ENCODE measurements at places on chromosomes 1 and 21.

GRCh38 chr1:17653728-17654351 is 101.3 kb upstream of the ACTL8 start:
- no peak for DNase-seq

DNA sequence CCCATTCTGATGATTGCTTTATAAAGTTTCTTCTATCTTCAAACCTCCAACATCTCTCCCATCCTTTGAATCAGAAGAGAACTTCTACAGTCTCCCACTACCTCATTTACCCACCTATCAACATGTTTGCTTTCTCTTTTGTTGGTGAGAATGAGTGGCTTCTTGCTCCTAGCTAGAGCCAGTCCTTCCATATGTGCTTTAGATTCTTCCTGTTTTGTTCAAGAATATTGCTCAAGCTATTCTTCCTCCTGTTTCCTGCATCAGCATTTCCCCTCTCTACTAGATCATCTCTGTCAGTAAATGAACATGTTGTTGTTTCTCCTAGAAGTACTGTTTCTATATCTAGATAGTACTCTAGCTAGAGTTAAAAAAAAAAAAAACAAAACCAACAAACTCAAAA is 6.3 kb downstream of the ATF6 start:
- no peak for DNase-seq

GRCh38 chr1:29355375-29355774 is 119.1 kb downstream of the PTPRU start:
- no peak for DNase-seq

DNA sequence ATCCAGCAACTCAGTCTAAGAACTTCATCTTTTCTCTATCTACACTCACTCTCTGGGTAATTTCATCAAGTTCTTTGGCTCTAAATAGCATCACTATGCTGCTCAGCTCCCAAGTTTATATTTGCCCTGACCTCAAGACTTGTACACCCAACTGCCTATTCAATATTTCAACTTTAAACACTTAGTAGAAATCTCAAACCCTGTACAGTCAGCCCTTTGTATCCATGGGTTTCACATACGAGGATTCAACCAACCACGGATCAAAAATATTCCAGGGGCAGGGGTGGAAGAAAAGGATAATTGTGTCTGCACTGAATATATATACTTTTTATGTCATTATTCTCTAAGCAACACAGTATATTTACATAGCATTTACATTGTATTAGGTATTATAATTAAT is 13.9 kb downstream of the ASH1L start:
- no peak for DNase-seq

DNA sequence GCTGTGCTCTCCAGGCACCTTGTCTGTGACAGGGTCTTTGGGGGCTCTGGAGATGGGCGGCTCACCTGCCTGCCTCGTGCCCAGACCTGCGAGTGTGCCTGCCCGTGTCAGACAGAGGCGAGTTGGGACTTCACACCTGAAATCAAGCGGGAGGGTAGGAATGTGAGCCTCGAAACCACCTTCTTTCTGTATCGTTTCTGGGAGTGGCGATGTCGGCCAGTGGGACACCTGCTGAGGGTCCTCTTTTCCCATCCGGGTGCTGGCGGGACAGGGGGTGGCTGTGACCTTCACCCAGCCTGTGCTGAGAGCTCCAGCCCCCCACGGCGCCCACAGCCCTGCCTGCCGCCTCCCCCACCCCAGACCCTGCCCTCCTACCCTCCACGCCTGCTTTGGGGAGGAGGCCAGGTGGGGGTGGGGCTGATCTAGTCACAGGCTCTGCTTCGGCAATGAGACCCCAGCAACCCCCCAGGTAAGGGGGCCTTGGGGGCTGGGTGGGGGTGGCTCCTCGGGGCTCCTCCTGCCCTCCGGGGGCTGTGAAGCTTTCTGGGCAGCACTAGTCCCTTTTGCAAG is 15.6 kb upstream of the FAAP20 start:
- no peak for DNase-seq

GRCh38 chr1:3145532-3146325 is 76.7 kb downstream of the PRDM16 start:
- DNase-seq, result no peak

DNA sequence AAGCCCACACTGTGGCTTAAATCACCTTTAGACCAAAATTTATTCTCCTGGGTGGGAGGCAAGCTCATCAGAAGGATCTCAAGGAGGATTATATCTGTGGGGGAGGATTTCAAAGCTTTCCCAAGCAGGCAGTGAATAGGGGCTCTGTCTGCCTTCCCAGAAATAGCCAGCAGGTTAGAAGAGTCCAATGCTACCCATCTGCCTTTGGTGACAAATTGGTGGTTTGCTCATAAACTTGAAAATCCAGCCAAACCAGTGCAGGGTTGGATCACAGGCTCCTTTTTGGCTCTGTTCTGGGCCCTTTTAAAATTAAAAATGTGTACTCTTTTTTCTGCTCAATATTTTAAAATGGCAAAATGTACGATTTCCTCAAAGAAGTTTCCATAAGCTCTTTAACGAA is 118.9 kb upstream of the ZC3H11B start:
- no peak for DNase-seq

GRCh38 chr1:160429702-160430535 is 29.6 kb downstream of the VANGL2 start:
- DNase-seq, result no peak

- DNase-seq, result no peak
These were observed 6.2 kb downstream of the COL18A1 start for GRCh38 chr21:45410865-45411809.

DNA sequence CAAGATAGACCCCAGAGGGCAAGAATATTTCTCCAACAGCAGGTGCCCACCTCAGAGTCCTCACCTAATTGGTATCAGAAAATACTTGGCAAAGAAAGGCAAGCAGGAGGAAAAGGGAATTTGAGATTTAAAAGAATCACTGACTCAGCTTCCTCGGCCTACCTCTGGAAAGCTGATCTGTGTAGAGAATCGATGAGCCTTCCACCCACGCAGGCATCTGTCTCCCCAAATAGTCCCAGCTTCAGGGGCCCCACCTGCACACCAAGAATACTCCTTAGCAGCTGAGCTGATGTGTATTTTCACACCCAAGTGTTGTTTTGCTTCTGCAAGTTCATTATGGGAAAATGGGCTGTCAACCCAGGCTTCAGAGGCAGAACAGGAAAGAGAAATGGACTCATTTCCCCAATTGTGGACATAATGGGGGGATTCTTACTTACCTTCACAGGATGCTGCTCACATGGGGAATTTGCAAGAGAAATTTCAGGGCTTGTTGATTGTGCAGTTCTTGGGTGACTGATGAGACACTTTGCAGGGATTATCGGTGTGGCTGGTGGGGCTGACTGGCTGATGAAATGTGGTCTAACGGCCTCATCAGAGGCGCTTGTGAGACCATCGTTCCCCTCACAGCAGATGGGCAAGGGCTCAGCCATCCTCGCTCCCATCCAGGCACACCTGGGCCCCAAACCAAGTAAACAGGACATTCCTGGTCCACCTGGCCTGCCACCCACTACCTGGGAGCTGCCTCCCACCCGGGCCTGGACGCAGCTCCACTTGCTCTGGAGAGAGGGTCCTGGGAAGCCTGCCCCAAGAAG is 436.3 kb downstream of the PTPRU start:
- DNase-seq, result no peak

- DNase-seq, result no peak
These were observed 17.2 kb downstream of the THEMIS2 start for GRCh38 chr1:27889506-27889905.

- DNase-seq, result no peak
These were observed 4.8 kb downstream of the RUNX3 start for GRCh38 chr1:24925082-24925779.

GRCh38 chr1:162412002-162412401 is at the start of gene SH2D1B:
Gene SH2D1B, minus strand, starts transcription at chr1:162412136. Its CDS starts 120 bp downstream, at chr1:162412016.
- no peak for DNase-seq

- no peak for DNase-seq
These were observed 29.0 kb downstream of the POU2F1 start for GRCh38 chr1:167249702-167250101.

DNA sequence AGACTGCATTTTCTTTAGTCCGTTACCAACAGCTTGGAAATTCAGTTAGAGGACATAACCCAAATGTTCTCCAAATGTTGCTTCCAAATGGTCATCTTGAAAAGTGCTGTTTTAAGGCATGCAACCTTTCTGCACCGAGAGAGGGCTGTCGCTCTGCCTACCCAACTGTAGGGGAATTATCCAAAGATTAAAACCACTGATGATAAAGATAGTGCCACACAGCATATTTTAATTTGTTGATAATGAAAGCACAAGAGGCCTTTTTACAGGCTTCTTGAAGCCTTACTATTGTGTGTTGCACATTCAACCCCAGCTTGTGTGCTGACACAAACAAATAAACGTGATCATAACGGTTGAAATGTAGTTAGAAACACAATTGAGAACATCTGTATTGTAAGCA is 121.5 kb downstream of the LMO4 start:
- no peak for DNase-seq

DNA sequence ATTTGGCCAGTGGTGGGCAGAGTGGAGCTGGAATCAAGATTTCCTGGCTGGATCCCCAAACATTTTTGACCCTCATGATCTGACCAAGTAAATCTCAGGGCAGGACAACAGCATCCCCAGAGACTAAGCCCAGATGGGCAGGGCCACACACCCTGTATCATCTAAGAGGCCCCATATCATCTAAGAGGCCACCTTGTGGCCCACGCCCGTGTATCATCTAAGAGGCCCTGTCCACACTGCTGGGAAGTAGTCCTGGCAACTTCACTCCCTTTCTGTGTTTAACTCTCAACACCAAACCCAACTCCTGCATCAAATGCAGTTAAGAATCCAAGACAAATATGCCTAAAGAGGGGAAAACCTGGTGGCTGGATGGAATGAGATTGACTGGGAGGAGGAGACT is 81.6 kb upstream of the SSX2IP start:
- no peak for DNase-seq

DNA sequence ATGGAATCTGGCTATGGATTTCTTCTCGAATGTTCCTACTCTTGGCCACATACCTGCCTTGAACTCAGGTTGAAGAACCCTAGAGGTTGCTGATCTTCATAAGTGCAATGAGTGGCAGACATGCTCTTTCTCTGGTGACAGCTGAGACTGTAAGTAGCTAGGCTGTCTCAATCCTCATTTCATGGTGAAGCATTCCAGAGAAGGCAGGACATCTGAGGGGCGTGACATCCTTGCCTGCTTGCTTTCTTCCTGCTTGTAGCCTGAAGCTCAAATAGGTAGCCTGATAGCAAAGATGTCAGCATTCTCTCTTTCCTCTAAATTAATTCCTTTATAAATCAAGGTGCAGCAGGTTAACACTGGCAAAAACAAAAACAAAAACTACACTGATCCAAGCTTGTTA is 114.6 kb upstream of the MAGI3 start:
- DNase-seq, result no peak

DNA sequence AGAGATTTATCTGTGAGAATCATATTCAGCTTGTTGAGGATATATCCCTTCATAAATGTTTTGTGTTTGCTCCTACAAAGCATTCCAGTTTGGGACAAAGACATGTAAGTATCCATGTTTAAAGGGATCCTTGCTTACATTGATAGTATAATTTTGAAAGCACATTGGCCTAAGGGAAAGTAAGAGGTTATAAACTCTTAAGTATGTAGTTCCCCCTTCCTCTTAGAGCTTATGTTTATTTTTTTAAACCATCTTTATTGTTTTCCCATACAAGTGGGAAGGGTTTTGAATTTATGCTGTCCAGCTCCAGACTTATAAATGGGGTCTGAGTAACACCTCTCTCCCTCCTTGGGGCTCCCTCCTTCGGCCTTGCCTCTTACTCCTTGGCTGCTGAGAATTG is 481.5 kb downstream of the LMO4 start:
- DNase-seq, result no peak

DNA sequence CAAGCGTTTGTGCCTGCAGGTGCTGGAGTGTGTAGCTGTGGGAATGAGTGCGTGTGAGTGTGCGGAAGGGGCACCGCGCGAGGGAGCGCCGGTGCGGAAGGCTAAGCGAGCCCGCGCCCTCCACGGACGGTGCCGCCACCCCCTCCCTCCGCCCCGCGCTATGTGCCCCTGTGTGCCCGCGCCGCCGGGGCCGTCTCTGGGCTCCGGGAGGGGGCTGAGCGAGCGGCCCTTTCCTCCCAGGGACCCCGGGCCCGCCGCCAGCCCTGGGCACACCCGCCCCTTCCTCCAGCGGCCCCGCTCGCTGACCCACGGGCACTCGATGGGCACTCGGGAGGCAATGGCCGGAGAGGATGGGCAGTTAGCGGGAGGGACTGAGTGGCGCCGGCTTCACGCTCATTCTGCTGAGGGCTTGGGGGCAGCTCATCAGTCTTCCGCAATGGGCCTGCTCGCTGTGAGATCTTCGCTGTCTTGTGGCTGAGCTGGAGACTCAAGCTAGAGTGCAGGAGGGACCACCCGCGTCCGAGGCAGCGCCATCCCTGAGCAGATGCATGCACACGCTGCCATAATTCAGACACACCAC is 8.6 kb upstream of the ADGRB2 start:
- DNase-seq, result no peak

DNA sequence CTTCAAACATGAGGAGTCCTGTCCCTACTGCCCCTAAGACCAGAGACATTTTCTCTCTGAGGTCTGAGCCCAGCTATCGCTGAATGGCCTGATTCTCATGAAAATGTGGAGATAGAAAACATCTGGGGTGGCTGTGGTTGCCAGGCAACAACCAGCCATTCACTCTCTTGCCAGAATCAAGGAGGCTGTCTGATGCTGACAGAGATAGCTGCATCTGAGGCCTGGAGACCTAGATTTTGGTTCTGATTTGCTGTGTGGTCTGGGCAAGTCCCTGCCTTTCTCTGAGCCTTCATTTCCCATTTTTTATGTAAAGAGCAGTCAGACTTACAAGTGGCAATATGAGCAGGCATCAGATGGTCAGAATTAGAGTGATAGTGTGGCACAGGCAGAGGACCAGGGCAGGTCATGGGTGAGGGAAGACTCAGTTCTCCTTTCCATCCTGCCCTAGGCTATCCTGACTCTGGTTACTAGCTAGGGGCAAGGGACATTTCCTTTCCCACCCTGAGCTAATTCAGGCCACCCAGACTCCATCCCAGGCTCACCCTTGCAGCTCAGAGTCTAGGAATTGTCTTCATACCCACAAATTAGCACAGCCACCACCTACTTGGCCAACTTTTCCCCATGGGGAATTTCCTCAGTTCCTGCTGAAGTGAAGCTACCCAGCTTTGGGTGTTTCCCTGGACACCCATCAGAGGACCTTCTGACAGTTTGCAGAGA is 20.0 kb upstream of the RNF19B start:
- DNase-seq, result no peak

- no peak for DNase-seq
These were observed 30.6 kb upstream of the LYPD8 start for GRCh38 chr1:248786156-248786555.

GRCh38 chr21:44297525-44298290 is 2.1 kb upstream of the PFKL start:
- peak; percentile 48 for DNase-seq

DNA sequence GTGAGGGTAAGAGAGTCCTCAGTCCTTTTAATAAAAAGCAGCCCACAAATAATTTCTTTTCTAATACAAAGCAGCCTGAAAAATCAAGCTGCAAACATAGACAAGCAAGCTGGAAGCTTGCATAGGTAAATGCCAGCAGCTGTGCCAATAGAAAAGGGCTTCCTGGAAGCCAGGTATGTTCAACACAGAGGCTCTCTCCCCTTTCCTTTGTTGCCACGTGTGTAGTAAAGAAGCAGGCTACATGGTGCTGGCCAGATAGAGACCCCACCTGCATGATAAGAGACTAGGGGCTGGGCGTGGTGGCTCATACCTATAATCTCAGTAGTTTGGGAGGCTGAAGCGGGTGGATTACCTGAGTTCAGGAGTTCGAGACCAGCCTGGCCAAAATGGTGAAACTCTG is 50.1 kb upstream of the ERRFI1 start:
- DNase-seq, result no peak

- no peak for DNase-seq
These were observed 204.3 kb upstream of the RAB4A start for GRCh38 chr1:229066591-229066990.

GRCh38 chr1:29669912-29670311 is 433.6 kb downstream of the PTPRU start:
- DNase-seq, result no peak

All from AG09319 (cell line).